K562 (cell line): ENCODE measurements at places on chromosomes 4 and X. TPM values are rescaled to one million over a fixed set of nuclear protein-coding genes. Genes with fewer than 3 reads are reported as not detected.

Gene XAGE1A
- 227 and 444 TPM in 2 replicates for polyA plus RNA-seq

GRCh38 chr4:102761296-102761701 is 531 bp upstream of the MANBA start:
- DNase-seq, result peak; percentile 48

DNA sequence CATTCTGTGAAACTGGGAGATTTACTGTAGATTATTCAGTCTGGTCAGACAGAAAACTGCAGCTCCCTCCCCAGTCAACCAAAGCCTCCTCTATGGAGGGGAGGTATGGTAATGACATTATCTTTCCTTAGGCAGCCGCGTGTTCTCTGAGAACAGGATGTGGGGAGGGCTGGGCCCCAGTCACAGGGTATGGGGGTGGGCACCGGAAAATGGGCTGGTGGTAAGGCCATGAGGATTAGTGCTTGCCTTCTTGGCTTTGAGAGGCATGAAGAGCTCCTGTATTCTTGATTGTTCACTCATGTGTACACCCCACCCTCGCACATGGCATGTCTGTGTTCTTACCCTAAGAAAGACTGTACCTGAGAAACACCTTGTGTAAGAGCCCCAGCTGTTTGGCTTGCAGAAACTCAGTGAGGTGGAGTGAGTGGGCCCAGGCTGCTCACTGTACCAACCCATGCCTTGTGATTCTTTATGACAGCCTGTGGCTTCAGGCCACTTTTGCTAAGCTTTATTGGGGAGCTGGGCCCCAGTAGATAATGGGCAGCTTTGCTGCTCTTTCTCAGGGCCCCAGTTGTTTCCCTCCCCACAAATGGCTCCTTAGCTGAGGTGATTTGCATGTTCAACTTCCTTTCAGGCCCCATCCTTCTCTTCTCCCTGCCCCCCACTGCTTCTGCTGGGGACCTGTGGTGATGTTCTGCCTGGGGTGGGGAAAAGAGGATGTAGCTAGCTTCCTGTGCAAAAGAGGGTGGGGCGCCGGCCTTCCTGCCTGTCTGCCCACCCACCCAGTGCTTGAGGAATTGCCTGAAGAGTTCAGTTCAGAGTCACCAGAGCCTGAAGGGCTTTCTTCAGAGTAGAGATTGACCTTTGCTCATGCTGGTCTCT is 30.7 kb downstream of the MSN start:
- DNase-seq, result peak; percentile 78

DNA sequence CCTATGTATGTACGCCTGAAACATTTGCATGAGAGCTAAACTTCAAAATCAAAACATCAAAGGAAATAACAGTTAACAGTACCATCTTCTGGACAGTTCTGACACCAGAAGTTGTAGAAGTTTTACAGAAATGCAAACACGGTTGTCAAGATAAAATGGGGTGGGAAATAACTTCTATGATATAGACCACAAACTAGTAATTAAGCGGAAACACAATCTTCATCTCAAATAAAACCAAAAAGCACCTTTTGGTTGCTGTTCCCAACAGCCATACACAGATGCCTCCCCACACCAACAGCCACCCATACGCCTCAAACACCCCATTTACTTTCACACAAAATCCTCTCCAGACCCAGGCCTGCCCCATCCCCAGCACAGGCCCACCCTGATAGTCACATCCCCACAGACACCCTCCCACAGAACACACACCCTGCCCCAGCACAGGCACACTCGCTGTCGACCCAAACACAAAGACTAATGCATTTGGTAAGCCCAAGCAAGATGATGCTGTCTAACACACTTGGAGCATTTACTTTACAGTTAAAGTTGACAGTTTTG is 64.3 kb downstream of the TAPT1 start:
- DNase-seq, result no peak

Gene MAGED4
- not detected in 2 replicates for polyA plus RNA-seq

Gene PNMA5
- 0.07 TPM in 1 of 2 replicates, not detected in the other for polyA plus RNA-seq

Gene SPANXN3
- polyA plus RNA-seq, result not detected in 2 replicates

Gene ZXDB
- polyA plus RNA-seq, result 1.1 and 1.3 TPM in 2 replicates

Gene MAGEE1
- polyA plus RNA-seq, result not detected in 2 replicates
